Activated T-helper 1 cell treated with Interleukin-2 at 50 U/mL for 16 hours (primary cell): ENCODE measurements at places on chromosomes 16 and 17.

- peak; percentile 54 for DNase-seq
Measured at GRCh38 chr17:58317421-58318064, 11.1 kb downstream of the TSPOAP1 start.

GRCh38 chr17:66537502-66537901 lies 235.1 kb downstream of the PRKCA start:
- DNase-seq, result no peak

DNA sequence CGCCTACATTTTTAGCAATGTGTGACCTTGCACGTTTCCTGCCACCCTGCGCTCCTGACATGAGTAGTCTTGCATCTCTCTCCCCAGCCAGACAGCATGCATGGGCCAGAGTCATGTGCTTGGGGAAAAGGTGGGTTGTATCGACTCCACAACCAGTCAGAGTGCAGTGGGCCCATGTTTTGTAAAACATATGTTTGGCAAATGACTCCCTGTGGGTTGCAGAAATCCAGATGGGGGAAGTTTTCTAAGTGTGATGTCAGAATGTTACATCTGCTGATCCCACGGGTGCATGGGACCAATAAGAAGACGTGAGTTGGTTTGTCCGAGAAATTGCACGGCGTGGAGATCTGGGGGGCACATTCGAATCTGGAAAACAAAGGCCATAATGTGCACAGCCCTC lies 147.1 kb downstream of the FOXL1 start:
- DNase-seq, result no peak

DNA sequence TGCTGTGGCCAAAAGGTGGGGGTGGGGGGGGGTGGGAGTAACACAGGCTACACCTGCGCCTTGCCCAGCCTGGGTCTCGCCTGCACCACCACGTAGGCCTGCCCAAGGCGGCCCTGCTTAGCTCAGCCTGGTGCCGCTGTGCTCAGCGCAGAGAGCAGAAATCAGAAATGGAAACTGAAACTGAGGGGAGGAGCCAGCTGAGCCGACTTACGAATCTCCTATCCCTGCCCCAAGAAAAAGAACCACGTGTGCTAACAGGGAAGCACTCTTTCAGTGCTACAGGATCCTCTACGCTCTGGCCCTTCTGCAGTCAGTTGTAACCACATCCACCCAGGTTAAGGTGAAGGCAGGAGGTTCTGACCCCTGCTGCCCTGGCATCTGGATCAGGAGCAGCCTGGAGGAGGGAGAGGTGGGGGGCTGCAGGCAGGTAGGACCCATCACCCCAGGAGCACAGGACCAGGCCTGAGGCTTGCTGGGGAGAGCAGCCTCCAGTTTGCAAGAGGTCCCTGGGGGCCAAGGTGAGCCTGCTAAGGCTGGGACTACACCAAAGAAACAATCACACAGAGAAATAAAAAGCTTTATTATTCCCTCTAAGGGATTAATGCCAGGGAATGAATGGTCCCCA lies at the start of gene DHX58:
TSS of gene DHX58 (minus strand) at position 163 of the 625 bp plus-strand sequence. CDS start 822 bp downstream, outside the sequence.
- DNase-seq, result peak; percentile 63

DNA sequence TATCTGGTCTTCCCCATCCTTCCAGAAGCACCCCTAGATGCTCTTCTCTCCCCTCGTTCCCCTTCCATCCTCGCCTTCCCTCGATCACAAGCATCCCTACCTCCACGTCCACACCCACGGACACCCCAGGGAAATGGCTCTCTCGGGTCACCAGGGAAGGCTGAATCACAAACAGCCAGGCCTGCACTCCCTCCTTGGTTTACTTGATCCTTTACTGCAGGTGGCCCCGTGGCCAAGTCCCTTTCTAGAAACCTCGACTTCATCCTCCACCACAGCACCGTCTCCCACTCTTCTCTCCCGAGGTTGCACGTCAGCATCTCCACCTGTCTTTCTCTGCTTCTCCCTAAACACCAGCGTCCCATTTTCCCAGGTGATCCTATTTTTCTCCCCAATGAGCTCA lies 6.5 kb upstream of the RBFOX3 start:
- DNase-seq, result no peak

GRCh38 chr16:58299757-58300349 lies 5.0 kb upstream of the PRSS54 start:
- no peak for DNase-seq

- peak; percentile 90 for DNase-seq
Measured at GRCh38 chr16:66552286-66553177, at the start of gene CKLF. CKLF (plus strand) TSS chr16:66552576; CDS start chr16:66552716, 140 bp downstream.

DNA sequence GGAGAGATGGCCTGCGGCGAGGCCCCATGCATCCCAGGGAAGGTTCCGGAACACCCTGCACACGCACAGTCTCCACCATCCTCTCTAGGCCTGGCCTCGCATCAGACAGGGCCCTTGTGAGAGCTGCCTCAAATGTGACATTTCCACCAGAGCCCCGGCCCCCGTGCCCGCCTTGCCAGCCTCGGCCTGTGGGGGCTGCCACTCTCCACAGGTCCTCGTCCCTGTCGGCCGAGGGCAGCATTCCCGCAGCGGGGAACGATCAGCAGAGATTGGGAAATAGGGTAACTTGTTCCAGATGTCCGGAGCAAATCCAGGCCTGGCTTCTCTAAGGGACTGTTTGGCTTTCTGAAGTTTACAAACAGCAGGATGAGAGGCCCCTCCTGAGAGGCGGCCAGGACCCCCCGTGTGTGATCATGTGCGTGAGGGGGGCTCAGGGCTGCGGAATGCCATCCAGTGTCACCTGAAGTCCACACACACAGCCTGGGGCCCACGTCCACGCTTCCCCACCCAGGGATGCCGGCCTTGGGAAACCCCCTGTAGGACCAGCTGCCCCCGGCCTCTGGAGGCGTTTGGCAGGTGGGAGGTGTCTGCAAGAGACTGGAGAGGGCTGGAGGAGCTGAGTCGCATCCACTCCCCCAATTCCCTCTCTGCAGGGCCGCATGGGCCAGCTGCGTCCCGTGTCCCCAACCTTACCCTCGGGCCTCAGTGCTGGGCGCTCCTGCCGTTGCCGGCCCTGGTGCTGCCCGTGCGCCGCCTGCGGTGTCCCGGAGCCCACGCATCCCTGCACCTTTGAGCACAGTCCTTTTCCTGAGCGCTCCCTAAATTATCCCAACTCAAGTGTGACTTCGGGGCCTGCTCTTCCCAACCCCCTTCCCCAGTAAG lies 70.4 kb downstream of the ZDHHC7 start:
- no peak for DNase-seq

GRCh38 chr17:54919425-54919824 lies 18.8 kb downstream of the TOM1L1 start:
- DNase-seq, result no peak

GRCh38 chr17:55398689-55399088 lies 22.9 kb downstream of the MMD start:
- no peak for DNase-seq

GRCh38 chr17:43669971-43670644 lies 8.4 kb upstream of the MEOX1 start:
- no peak for DNase-seq

GRCh38 chr16:89230255-89230654 lies 12.8 kb downstream of the ZNF778 start:
- no peak for DNase-seq

- no peak for DNase-seq
Measured at GRCh38 chr16:85134076-85134788, 22.0 kb upstream of the CIBAR2 start.

DNA sequence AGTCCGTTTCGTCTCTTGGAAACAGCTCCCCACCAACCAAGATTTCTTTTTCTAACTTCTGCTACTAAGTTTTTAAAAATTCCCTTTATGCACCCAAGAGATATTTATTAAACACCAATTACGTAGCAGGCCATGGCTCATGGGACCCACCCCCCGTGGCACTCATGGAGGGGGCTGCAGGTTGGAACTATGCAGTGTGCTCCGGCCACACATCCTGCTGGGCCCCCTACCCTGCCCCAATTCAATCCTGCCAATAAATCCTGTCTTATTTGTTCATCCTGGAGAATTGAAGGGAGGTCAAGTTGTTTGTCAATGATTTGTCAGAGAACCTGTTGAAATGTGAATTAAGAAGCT lies 48.2 kb downstream of the IL21R start:
- no peak for DNase-seq

DNA sequence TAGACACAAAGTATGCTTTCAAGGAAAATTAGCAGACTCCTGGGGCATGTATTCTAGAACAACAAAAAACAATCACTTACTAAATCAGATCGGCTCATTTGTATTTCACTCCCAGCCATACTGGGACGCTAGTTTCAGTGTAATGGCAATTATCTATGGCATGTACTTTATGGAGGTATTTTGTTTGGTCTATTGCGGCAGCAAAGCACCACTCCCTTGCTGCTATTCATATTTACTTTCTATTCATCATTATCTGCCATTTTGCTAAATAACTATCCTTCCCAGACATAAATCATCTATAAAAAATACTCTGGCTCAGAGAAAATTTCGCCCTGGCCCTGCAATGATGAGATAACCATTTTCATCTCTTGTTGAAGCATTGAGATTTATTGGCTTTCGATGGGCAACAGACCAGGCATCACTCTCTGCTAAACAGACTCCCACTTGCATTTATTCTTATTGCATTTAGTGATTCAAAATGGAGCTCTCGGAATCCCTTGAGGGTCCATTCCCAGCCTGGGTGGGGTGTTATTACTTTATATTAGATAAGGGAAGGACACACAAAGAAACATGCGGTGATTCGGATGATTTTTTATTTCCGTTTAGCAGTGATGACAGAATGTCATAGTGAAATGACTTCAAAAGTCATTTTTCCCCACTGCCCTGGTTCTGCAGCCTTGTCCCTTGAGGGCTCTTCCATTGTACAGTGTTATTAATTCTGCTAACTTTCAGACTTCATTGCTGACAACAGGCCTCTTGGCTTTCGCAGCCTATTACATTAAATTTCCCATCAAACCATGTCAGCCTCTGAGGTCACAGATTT lies 225.8 kb downstream of the IRX3 start:
- no peak for DNase-seq

GRCh38 chr17:183021-183420 lies 1.6 kb upstream of the DOC2B start:
- no peak for DNase-seq

GRCh38 chr17:20033415-20033814 lies 24.3 kb downstream of the SPECC1 start:
- DNase-seq, result no peak

GRCh38 chr16:69116256-69116875 lies 10.9 kb downstream of the HAS3 start:
- DNase-seq, result no peak

DNA sequence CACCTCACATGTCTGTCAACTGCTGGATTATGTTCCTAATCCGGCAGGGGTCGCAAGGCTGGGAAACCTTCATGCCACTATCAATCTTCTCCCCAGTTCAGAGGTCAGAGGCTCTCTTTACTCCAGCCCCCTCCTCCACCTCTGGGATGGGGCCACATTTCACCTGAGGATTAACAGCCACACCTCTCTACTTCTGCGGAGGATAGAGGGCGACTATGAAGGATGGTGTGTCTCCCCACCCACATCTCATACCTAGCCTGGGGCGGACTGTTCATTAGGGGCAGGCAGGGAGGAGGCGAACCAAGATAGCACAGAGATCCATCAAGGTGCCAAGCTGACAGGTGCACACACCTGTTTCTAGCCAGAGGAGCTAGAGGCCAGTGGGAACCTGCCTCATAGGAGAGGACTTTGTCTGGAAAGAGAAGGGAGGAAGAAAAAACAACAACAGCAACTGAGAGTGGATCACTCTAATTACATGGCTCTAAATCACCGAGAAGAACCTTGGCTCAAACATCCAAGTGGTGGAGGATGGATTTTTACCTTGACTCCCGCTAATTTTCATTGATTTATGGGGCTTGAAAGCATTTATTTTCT lies 41.9 kb upstream of the SKAP1 start:
- DNase-seq, result no peak

DNA sequence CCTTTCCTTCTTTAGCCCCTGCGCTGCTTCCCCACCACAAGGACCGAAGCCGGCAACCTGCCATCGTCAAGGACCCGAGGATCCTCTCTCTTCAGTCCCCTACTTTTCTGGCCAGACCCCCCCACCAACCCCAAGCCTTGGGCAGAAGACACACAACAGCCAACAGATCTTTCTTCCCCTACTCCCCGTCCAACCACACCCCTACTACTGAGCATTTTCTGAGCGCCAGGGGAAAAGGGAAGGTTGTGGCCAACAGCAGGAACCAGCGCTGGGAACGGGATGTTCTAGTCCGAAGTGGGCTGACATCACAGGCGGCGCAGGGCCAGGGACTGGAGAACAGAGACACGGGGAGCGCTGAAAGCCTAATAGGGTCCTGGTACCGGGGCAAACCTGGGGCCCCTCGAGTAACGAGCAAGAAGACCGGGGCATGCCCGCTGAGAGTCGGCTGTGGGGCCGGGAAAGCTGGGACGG lies 528 bp downstream of the PER1 start:
- DNase-seq, result no peak

DNA sequence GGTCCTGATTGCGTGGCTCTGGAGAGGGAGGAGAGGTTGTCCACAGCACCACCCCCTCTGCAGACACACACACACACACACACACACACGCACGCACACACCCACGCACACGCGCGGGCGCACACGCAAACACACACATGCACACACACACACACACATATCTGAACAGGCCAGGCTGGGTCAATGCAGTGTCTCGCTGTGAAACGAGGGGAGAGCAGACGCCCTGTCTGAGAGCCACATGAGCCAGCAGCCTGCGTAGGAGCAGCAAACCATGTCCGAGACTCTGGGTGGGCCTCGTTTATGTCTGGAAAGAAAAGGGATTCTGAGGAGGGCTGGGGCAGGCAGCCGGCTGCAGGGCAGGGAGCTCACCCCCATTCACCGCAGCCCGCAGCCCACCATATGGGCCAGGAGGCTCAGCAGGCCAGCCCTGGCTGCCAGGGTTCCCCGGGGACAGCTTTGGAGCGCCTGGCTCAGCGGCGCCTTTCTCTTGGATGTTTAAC lies 93.3 kb upstream of the TNRC6C start:
- no peak for DNase-seq

GRCh38 chr16:3587547-3588110 lies 10.4 kb upstream of the NLRC3 start:
- DNase-seq, result no peak

DNA sequence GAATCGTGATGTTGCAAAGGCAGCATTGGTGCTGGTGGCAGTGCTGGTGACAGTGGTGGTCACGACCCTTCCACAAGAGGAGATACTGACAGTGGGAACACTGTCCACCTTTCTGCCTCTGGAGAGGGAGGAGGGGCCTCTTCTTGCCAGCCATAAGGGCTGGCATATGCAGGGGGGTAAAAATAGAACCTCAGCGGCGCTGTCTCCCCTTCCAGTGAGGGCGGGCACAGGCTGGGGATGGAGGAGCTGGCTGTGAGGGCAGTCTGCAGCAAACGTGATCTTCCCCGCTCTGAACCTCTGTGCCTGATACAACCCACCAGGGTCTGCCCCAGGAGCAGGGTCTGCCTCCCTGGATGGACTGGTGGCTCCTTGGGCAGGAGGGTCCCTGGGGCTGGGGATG lies 3.4 kb downstream of the RAP1GAP2 start:
- DNase-seq, result no peak

GRCh38 chr16:65984296-65984695 lies 382.2 kb upstream of the CDH5 start:
- DNase-seq, result no peak

GRCh38 chr17:77258638-77259037 lies 117.9 kb downstream of the SEC14L1 start:
- DNase-seq, result no peak

- DNase-seq, result no peak
Measured at GRCh38 chr16:8712589-8713361, 38.4 kb downstream of the ABAT start.

GRCh38 chr16:31714903-31715504 lies 158.6 kb upstream of the ZNF267 start:
- DNase-seq, result no peak

GRCh38 chr16:79282806-79283205 lies 317.7 kb downstream of the MAF start:
- no peak for DNase-seq
